ENCODE measurements at places on chromosomes 4 and X.
A peak's percentile ranks its signal among the peaks of the same experiment; 100 is the strongest.

- DNase-seq = no peak
These were observed 607.5 kb downstream of the PACRGL start for GRCh38 chr4:21307709-21308108.

GRCh38 chrX:119784747-119785446, 6.5 kb downstream of the RPL39 start:
- no peak for DNase-seq

- no peak for DNase-seq
These were observed 195.6 kb upstream of the TACR3 start for GRCh38 chr4:103915224-103915869.

- no peak for DNase-seq
These were observed 68.4 kb downstream of the RHOH start for GRCh38 chr4:40264995-40265909.

- no peak for DNase-seq
These were observed 390.8 kb downstream of the HNRNPD start for GRCh38 chr4:81982846-81983540.

DNA sequence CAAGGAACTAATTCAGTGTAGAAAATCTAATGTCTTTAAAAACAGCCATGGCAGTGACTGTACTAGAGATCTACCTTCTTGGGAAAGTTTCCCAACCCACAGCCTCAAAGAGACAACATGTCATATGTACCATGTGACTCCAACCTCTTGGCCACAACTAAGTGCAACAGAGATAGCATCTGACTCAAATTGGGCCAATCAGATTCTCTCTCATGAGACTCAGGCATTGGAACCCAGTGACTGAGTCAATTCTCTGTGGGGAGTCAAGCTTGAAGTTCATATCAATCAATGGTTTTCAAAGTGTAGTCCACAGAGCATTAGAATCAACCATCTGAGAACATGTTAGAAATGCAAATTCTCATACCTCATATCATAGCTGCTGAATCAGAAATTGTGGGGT, 123.3 kb downstream of the MBNL3 start:
- no peak for DNase-seq

DNA sequence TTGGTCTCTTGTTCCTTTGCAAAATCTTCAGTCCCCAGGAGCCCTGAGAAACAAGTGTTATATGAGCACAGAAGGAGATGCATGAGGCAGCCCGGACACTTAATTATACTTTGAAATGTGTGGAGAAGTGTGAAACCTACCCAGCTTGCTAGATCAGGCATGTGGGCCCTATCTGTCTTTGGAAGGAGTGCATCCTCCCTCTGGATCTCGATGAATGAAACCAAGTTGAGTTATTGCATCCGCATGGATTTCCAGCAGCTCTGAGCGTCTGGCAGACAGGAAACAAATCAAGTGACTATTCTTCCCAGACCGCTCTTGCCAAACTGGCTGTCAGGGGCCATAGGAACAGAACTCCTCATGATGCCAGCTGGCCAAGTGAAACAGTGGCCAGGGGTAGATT, 19.6 kb upstream of the SOWAHD start:
- no peak for DNase-seq

GRCh38 chrX:64205441-64205734, at the start of gene AMER1:
AMER1 (minus strand) TSS chrX:64205708; CDS start chrX:64193286, 12,422 bp downstream.
- DNase-seq = peak; percentile 45

DNA sequence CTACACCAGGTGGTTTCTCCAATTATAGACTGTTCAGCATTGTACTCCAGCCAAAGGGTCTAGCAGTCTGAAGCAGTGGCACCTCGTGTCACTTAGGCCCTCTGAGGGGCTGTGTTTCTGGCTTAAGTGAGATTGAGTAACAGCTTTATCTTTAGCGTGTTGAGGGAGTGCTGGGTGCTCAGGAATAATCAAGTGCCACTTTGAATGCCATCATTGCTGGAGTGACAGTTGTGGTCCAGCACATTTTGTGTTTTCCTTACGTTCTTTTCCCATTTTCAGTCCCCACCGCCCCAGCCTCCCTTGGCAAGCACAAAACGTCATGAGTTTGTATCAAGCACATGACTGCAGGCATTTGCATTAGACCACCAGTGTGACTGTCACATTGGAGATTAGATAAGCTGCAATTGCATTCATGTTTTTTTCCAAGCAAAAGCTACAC, 58.7 kb downstream of the FNIP2 start:
- DNase-seq = no peak

GRCh38 chrX:40864972-40865371, 129.6 kb upstream of the MED14 start:
- DNase-seq = no peak

DNA sequence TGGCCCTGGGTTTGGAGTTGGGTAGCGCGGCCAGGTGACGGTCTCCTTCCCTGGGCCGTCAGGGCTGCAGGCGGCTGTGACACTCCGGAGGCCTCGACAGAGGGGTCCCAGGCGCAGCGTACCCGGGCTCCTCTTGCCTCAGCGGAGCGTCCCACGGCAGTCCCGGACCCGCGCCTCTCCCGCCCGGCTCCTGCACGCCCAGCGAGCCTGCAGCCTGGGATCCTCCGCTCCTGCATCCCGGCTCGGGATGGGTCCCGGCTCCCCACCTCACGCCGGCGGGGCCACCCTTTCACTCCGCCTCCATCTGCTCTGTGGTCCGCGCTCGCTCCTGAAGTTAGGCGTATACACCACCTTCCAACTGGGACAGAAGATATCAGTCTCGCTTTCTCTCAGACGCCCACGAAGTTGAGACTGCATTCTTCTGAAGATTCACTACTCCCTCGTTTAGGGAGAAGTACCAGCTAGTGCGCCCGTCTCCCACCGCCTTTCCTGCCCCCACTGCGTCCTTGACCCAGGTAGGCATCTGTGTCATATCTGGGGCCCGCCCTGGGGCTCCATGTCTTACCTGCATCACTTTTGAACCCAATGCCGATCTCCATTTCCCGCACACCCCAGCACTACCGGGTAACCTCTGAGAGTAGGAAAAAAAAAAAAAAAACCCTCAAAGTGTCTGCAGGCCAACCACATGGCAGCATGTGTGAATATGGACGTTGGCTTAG, 32.3 kb upstream of the KDR start:
- no peak for DNase-seq

DNA sequence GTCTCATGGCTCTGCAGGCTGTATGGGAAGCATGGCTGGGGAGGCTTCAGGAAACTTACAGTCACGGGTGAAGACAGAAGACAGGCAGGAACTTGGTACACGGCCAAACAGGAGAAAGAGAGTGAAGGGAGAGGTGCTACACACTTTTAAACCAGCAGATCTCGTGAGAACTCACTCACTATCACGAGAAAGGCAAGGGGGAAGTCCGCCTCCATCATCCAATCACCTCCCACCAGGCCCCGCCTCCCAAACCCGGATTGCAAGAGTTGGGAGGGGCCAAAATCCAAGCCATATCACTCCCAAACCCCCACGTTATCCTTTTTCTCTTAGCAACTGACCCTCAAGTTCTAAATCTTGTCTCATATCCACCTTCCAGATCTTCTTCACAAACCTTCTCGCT, 1710.5 kb upstream of the TENM3 start:
- DNase-seq = no peak

DNA sequence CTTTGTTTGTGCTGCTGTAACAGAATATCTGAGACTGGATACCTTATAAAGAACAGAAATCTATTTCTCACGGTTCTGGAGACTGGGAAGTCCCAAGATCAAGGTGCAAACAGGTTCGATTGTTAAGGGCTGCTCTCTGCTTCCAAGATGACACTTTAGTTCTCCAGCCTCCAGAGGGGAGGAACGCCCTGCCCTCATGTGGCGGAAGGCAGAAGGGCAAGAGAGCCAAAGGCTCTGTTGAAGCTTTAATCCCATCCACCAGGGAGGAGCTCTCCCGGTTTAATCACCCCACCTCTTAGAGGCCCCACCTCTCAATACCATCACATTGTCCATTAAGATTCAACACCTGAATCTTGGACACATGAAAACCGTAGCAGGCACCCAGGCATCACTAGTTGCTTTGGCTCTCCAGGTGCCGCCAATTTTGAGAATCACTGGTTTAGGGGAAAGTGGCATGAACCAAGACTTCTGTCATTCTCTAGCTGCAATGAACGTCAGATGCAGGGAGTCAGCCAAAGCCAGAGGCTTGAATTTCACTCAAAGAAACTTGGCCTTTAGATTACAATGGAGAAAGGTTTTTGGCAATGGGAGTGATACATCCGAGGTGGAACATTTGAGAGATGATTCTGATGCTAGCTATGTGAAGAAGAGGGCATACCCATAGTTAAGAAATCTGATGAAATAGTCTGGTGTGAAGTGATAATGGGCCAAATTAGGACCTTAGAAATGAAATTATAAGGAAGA, 15.7 kb downstream of the FHL1 start:
- DNase-seq = no peak

DNA sequence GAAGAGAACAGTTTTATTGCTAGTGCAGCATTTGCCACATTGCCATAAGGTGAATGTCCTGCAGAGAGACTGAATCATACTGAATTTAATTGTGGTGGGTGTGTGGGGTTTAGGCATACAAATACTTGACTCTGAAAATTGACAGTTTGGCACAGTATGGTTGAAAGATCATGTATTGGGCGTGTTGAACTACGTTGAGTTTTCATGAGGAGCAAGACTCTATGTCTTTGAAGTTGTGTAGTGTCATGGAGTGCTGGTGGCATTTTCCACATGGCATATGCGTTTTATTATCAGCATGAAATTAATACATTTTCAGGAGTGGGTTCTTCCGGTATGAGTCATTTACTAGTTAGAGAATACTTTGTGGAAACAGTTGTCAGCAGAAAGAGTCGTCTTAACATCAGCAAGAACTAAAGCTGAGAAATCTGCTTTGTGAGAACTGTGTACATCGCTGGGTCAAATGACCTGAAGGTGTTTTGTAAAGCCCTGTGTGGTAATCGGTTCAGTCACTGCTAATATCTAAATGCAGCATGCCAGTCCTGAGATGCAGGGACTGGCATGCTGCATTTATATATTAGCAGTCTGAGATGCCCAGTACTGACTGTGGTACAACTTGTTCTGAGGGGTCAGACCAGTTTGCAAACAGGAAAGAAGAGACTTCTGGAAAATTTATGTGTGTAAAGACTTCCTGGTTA, 50.3 kb downstream of the ARHGAP10 start:
- no peak for DNase-seq

DNA sequence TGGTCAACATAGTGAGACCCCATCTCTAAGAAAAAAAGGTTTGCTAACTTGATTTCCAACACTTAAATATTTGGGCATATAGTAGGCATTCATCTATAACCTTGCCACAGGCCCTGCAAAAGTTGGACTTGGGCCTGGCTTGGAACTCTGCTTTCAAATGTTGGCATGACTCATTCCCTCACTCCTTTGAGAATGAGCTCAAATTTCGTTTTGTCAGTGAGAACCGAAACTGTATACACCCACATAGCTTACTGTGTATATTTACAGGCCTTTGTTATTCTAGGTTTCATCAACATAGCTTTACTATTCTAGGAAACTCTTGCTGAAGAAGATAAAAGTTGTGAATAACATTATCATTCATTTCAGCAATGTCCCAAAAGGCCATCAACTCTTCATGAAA, 88.7 kb upstream of the ELOVL6 start:
- DNase-seq = no peak

DNA sequence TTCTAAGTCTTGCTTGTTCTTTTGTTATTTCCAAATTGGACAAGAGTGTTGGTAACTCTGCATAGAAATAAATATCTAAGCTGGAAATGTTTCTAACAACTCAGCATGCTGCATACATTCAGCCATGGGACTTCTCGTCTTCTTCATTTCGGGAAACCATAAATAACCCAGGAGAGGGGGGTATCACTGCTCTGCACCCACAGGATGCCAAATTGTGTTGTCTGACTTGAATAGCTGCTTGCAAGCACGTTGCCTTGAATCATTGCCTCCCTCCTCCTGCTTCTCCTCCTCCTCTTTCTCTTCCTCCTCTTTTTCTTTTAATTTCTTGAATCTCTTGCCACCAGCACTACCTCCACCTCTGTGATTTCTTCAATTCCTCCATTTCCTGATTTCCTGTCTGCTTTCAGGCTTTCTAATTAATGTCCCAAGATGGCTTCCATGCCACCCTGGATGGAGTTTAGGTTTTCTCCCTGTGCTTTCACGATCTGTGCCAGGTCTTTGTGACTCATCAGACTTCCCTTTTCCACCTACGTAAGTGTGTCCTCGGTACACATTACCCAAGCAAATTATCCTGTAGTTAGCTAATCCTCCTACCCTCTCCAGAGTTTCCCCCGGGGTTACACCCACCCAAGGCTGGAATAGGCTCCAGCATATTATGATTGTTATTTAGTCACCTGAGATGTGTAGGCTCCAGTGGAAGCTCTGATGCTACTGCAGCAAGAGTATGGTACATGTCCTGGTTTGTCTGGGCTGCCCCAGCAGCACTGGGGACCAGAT, 122.6 kb upstream of the VCX3B start:
- no peak for DNase-seq

- DNase-seq = no peak
These were observed 384.3 kb upstream of the ACTRT1 start for GRCh38 chrX:128436397-128437103.

DNA sequence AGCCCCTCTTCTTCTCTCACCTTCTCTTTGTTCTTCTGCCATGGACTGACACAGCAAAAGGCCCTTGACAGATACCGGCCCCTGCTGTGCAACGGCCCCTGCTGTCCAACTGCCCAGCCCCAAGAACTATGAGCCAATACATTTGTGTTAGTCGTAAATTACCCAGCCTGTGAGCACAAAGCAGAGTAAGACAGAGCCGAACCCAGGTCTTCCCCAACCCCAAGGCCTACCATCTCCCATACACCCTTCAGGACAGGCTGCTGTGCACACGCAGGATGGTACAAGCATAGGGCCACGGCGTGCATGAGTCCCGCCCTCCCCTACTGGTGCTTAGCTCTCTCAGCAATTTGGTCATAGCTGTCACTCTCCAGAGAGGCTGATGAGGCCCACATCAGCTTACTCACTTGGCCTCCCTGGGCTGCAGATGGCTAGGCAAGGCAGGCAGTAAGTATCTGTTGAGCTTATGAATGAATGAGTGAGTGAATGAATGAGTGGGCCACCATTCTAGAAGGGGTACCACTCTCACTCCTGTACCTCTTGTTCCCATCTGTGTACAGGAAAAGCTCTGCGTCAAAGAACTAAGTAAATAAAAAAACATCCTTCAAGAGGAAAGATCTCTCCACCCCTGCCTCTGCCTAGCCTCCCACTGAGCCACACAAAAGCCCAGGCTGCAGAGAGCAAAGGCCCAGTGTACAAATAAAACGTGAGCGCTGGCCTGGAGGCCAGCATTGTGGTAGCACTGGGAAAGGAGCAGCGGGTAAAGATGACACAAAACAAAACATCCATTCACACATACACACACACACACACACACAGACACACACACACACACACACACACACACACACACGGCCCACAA, 13.9 kb downstream of the WDR1 start:
- DNase-seq = no peak

- no peak for DNase-seq
These were observed 30.1 kb downstream of the RASSF6 start for GRCh38 chr4:73589887-73590801.

DNA sequence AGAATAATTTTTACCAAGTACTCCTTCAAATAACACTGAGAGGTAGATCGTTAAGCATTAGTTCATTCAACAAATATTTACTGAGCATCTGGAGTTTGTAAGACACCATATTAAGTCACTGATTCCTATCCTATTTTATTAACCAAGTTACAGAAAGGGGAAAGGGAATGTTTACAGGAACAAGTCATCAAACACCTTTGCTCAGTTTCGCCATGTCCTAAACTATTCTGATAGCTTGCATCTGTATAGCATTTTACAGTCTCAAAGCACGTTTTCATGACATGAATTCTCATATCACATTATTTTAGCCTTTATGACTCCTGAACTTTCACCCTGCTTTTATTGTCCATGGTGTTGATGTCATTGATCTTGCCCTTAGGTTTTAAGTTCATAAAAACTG, 89.2 kb downstream of the AREG start:
- no peak for DNase-seq

All from ureter (tissue), 1 donor.